ENCODE measurements at places on chromosomes 2 and 18. TPM values are rescaled to one million over a fixed set of nuclear protein-coding genes. Genes with fewer than 3 reads are reported as not detected.

The TMEM17 gene
- 1.3 TPM for total RNA-seq

The VWC2L gene
- total RNA-seq: not detected

The FAHD2B gene
- 4.3 TPM for total RNA-seq

The FBXO15 gene
- not detected for total RNA-seq

The FOSL2 gene
- total RNA-seq: 42.4 TPM

The M1AP gene
- not detected for total RNA-seq

The TMEM200C gene
- 2.5 TPM for total RNA-seq

The RHBDD1 gene
- 17.7 TPM for total RNA-seq

The NYAP2 gene
- under 0.01 TPM for total RNA-seq

The NPPC gene
- total RNA-seq: not detected

The SLC11A1 gene
- 0.13 TPM for total RNA-seq

The TRPM8 gene
- total RNA-seq: not detected

The CHRND gene
- total RNA-seq: not detected

The TCF7L1 gene
- 1.4 TPM for total RNA-seq

The RNASEH1 gene
- total RNA-seq: 26.6 TPM

The DTNA gene
- total RNA-seq: 6.6 TPM

The DAW1 gene
- 0.32 TPM for total RNA-seq

The ZNF892 gene
- total RNA-seq: 5.7 TPM

The ZEB2 gene
- 112 TPM for total RNA-seq

The MARCHF4 gene
- 1.0 TPM for total RNA-seq

The DCC gene
- total RNA-seq: under 0.01 TPM

The TRIM54 gene
- total RNA-seq: 0.24 TPM

Measured in epithelial cell of alveolus of lung (primary cell).